Lower lobe of right lung (tissue), 2 donors: ENCODE measurements at places on chromosomes 13 and 19. TPM values are rescaled to one million over a fixed set of nuclear protein-coding genes. Genes with fewer than 3 reads are reported as not detected.

GZMM gene
- 3.6 TPM for total RNA-seq

ERVK3-1 gene
- total RNA-seq, result 31.6 TPM

TPP2 gene
- total RNA-seq, result 41.7 TPM

TNFRSF19 gene
- total RNA-seq, result 21.1 TPM

LRRC4B gene
- 3.9 TPM for total RNA-seq

TRAPPC6A gene
- 18.4 TPM for total RNA-seq

FUT2 gene
- total RNA-seq, result 1.2 TPM

TTYH1 gene
- not detected for total RNA-seq
